Activated CD4-positive, alpha-beta T cell treated with anti-CD3 and anti-CD28 coated beads, Interleukin-2, amount 10 ng/mL, durations not matched to agents 7 days and 5 days (primary cell): ENCODE measurements at places on chromosomes 7 and 10.
A peak's percentile ranks its signal among the peaks of the same experiment; 100 is the strongest.

DNA sequence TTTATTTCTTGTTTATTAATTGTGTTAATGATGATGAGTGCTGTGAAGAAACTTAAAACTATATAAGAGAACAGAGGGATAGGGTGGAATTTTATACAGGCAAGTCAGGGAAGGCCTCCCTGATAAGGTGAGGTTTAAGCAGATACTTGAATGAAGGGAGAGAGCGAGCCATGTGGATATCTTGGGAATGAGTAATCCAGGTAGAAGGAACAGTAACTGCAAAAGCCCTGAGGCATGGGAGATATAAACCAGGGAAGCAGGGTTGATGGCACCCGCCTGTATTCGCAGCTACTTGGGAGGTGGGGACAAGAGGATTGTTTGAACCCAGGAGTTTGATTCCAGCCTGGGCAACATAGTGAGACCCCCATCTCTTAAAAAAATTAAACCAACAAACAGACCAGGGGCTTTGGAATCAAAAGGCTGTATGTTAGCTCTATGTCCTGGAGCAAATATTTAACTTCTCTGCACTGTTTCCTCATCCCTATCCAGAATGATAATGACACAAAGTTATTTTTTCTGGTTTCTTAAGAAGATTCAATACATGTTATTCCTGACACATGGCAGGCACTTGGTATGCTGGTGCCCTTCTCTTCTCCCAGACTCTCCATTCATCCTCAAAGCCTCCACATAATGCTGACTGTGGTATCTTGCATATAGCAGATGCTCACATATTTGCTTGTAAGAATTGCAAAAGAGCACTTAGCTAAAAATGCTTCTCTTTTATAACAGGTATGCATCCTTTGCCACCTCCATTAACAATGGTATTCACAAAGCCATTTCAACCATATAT is 169.3 kb downstream of the CHN2 start:
- DNase-seq: no peak

GRCh38 chr7:116595063-116595462 is 70.2 kb downstream of the CAV1 start:
- DNase-seq: no peak

- no peak for DNase-seq
These were observed 12.8 kb upstream of the IRF5 start for GRCh38 chr7:128924707-128925588.

- no peak for DNase-seq
These were observed 25.8 kb downstream of the STEAP1 start for GRCh38 chr7:90180011-90180585.

GRCh38 chr7:54483523-54483922 is 58.7 kb upstream of the VSTM2A start:
- DNase-seq: no peak

DNA sequence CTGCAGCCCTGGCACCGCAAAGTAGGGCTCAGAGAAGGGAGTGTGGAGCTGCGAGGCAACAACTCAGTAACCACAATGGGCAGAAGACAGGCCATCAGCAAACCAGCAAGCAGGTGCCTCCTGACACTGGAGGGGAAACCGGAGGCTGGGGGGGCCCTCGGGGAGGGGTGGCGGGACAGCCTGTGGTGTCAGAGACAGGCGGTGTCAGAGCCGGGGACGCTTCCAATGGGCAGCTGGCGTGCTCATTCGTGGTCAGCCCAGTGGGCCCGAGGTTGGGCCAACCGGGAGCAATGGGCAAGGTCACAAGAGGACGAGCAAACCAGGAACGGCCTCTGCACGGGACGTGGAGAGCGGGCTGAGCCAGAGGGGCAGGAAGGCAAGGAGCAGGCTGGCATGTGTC is 158.1 kb downstream of the MAD1L1 start:
- DNase-seq: no peak

DNA sequence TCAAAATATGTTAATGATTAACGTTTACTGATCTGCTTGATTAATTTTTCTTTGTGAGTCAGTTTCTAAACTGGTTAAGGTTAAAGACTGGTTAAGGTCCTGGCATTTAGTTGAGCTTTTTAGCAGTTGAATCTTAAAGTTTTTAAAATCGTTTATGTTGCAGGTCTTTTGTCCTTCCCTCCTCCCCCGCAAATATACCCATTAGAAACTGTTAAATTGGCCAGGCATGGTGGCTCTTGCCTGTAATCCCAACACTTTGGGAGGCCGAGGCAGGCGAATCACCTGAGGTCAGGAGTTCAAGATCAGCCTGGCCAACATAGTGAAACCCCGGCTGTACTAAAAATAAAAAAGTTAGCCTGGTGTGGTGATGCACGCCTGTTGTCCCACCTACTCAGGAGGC is 100.9 kb downstream of the PODXL start:
- no peak for DNase-seq

DNA sequence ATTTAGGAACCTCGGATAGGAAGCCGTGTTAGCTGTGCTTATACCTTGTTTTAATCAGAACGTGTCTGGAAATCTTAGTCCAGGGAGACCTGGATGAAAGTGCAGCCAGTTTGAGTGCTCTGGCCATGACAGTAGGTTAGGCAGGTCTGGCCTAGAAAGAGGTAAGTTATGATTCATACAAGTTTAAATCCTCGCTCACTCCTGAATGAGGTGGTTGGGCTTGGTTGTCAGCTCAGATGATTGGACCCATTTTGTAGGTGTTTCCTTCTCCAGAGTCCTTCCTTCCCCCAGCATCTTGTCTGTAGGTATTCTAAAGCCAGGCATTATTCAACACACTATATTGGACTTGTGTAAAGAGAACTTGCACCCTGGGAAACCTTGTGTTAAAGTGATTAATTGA is 561.9 kb upstream of the GALNT17 start:
- no peak for DNase-seq

- no peak for DNase-seq
These were observed 372.1 kb downstream of the RPS24 start for GRCh38 chr10:78405736-78406135.

DNA sequence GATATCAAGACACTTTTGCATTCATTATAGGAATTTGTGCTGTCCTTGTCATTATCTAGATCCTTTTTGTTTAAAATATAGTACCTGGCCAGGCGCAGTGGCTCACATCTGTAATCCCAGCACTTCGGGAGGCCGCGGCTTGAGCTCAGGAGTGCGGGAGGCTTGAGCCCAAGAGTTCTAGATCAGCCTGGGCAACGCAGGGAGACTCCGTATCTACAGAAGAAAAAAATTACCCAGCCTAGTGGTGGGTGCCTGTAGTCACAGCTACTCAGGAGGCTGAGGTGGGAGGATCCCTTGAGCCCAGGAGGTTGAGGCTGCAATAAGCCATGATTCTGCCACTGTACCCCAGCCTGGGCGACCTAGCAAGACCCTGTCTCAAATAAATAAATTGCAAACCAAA is 621 bp upstream of the MORN4 start:
- no peak for DNase-seq

DNA sequence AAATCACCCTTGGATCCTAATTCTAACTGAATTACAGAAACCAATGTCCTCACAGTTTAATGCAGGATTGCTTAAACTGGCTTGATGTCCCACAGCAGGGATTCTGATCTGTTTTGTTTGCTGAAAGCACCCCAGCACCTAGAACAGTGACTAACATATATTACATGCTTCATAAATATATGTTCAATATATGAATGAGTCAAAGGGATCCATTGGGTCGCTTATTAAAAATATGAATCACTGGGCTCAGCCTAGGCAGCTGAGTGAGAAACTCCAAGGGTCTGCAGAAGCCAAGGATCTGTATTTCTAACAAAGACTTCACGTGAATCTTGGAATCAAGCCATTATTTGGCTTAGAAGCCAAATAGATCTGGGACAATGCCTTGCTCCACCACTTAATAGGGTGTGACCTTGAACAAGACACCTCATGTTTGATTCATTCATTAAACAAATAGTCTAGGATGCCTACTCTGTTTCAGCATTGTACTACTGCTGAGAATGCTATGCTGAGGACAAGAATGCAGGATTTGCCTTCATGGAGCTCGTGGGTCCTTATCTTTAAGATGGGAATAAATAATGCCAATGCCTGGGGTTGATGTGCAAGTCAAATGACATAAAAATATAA is 103.4 kb upstream of the DLX6 start:
- DNase-seq: no peak

DNA sequence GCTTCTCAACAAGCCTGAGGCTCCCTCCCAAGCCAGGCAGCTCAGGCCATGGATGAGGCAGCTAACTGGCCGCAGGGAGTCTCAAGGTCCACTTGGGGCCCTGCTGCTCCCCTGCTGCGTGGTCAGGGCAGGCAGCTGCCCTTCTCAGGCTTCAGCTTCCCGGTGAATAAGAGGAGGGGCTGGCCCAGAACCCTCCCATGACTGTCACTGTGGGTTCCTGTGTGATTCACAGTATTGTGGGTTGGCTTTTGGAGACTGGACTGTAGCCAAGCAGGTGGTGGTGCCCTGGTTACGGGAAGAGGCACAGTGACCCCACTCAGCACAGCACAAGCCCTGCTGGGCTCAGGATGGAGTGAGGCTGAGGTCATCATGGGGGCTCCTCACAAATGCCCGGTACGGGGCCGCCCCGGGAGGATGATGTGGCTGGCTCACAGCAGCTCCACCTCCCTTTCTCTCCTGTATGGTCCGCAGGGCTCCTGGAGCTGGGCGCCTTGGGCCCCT is 189.8 kb downstream of the HECW1 start:
- no peak for DNase-seq

DNA sequence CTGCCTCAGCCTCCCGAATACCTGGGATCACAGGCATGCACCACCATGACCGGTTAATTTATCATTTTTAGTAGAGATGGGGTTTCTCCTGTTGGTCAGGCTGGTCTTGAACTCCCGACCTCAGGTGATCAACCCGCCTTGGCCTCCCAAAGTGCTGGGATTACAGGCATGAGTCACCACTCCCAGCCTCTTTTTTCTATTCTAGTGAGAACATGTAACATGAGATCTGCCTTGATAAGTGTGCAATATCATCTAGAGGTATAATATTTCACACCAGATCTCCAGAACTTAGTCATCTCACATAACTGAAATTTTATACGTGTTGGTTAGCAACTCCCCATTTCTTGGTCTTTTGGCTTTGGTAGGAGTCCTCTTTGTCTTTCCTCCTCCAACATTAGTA is 656.9 kb downstream of the CNTNAP2 start:
- DNase-seq: no peak

DNA sequence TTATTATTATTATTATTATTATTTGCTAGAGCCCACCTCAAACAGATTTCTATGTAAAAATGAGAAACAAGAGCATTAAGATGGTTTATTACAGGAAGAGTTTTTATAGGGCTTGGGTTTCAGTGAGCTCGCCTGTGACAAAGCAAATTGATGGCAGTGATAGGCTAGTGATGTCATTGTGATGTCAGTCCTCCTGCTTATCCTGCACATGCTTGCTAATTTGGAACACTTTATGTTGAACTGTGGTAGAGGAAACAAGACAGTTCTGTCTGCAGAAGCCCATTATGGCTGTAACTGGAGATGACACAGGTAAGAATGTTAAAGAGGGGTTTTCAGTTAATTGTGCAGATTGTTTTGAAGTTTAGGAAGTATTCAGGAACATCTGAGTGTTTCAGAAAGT is 68.3 kb downstream of the CREM start:
- DNase-seq: peak; percentile 50

DNA sequence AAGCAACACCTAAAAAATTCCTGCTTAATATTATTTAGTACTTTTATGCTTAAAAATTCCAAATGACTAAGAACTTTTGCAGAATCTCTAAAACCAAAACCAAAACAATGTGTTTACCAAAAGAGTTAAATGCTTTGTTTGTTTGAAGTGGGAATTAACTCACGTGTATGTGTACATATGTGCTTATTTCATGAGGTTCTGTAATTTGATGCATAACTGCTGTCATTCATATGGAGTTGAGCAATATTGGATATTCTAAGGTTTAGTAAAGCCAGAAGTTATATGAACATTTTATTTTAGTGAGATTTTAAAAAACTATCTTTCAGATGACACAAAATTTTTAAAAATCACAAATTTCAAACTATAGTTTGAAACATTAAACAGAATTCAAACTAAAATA is 157.1 kb downstream of the PIP4K2A start:
- no peak for DNase-seq

- no peak for DNase-seq
These were observed 29.6 kb downstream of the ABCB4 start for GRCh38 chr7:87445897-87446296.

DNA sequence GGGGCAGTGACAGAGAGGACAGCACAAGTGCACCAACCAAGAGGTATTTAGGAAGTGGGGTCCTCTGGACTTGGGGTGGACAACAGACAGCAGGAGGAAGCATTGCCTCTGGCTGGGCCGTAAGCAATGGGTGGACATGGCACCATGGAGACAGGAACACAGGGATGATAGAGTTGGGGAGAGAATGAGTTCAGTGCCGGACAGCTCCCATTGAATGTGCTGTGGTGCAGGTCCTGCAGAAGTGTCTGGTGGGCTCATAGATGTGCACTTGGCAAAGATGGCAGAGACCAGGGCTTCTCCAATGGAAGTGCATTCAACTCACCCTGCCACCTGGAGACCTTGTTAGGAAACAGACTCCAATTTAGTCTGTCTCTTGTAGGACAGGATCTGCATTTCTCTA is 341.5 kb upstream of the ZMIZ1 start:
- DNase-seq: no peak

DNA sequence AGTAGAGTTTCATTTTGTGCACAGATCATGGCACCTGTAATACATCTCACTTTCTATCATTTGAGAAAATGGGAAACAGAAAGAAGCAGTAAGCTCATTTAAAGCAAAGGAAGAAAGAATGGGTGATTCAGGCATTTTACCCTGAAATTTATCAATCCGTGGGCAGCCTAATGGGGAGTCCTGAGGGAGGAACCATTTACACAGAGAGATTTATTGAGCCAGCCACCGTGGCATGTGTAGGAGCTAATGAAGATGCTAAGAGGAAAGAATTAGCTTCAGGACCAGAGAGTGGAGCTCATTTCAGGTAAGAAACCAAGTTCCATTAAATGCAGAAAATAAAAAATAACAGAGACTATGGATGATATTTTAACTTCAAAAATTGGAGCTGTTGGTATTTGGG is 443.4 kb upstream of the COBL start:
- DNase-seq: no peak

DNA sequence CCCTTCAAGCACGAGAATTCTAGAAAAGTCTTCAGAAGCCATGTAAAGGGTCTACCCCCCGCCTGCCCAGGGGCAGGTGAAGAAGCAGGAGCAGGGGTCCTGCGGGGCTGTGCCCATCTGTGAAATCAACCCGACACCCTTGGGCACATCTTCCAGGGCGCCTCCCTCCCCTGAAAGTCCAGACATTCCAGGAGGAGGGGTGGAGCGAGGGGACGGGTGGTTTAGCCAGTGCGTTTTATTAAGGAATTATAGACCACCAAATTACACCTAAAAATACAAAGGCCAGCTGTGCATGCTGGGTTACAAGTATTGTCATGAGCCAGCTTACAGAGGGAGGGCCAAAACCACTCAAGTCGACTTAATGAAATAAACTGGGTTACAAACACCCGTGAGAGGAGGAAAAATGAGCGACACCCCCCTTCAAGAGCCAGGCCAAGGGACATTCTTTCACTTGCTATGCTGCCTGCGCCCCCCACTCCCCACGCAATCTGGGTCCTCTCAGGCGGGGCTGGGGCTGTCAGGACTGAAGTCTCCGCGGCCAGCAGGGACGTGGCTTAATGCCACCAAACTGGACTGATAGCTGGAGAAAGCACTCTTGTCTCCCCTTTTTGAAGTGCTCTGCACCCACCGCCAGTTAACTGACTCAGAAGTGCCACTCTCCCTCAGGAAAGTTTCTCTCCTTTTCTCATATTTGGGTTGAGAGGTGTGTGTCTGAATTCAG is 360.3 kb downstream of the FRMD4A start:
- DNase-seq: no peak

GRCh38 chr7:95469187-95469586 is 16.6 kb upstream of the ASB4 start:
- no peak for DNase-seq

- DNase-seq: no peak
These were observed 15.0 kb upstream of the TBL2 start for GRCh38 chr7:73593207-73594045.
